ENCODE measurements at places on chromosomes 5 and 9.

DNA sequence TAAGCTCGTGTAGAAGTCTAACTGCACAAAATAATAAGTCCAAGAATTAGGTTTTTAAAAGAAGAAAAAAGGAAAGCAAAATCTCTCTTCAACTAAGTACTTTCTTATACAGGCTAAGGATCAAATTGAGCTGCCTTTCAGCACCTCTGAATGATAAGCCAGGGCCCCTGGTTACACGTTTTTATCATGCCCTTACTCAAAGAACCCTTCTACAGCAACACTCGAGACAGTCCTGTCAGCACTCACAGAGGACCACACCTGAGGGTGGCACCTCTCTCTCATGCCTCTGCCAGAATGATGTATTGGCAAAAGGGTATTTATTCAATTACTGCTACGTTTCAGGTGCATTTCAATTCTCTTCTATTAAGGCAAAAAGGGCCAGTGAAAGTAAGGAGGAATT lies 150.5 kb downstream of the BNC2 start:
- DNase-seq, result no peak

GRCh38 chr5:166991601-166992000 lies 1299.8 kb upstream of the WWC1 start:
- DNase-seq, result no peak

DNA sequence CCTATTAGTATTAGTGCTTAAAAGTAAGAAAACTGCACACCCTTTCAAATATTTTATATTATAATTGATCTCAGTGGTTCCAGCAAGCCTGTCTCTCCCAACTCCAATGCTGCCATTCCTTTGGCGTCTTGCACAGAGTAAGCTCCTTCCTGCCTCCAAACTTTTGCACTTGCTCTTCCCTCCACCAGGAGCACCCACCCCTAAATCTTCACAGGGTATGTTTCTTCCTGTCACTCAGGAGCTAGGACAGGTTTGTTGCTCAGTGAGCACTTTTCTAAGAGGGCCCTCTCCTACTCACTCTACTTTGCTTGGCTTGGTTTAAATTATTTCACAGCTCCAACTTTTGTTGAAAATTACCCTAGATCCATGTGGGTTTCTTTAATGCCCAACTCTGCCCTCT lies 189.1 kb upstream of the ADRA1B start:
- no peak for DNase-seq

DNA sequence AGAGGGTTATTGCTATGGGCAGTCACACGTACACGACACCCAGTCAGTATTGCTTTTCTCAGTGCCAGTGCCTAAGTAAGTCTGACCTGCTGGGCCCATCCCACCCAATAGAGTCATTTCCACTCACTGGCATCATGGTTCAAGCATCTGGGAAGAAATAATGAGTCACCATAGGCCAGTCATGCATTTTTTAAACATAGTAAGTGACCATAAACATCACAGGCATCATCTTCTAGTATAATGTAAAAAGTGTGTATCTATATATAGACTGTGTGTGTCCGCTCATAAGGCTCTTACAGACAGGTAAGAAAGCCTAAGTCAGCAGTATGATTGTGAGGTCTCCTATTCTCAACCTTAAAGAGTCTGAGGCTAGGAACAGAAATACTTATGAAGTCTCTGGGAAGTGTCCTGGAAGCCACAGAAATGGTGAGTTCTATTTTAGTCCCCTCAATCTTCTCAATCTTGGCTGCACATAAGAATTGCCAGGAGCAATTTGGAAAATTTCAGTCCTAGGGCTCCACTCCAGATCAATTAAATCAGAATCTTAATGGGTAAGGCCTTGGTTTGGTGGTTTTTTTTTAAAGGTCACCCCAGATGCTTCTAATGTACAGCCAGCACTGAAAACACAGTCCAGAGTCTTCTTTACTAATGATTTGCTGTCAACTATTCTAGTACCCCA lies 65.2 kb downstream of the ZNF366 start:
- DNase-seq, result no peak

GRCh38 chr5:58582019-58582802 lies 664 bp upstream of the RAB3C start:
- DNase-seq, result no peak

DNA sequence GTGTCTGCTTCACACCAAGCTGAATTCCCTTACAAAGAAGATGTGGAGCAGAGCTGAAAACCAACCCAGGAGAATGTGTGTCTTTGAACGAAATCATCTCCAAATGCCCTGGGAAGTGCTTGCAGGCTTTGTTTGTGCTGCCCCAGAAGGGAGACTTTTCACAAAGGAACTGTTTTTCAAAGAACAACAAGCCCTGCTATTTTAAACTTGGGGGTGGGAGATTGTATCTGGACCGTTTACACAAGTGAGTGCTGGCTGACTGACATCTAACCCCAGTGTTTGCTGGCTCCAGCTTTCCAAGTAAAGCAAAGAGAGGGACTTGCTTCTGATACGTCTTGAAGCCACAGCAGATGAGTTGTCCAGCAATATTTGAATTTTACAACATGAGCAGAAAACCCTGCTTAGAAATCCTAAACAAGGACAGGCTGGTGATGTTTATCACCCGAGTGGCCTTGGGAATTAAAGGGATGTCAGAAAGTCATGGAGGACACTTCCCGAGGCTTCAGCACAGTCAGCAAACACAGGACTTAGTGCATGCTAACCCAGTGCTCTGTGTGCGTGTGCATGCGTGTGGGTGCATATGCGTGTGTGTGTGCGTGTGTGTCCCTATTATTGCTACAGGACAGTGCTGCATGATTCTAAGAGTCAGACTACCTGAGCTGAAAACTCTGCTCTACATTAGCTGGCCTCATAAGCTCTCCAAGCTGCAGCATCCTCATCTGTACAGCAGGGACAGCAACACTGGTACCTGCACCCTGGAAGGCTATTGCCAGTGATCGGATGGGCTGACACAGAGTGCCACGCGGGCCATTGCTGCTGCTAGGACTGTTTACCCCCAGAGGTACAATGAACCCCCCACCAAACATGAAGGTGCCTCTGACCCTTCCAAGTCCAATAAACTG lies 1.4 kb downstream of the ADAMTS12 start:
- no peak for DNase-seq

- DNase-seq, result no peak
These were observed 37.8 kb downstream of the CDH6 start for GRCh38 chr5:31231177-31231838.

DNA sequence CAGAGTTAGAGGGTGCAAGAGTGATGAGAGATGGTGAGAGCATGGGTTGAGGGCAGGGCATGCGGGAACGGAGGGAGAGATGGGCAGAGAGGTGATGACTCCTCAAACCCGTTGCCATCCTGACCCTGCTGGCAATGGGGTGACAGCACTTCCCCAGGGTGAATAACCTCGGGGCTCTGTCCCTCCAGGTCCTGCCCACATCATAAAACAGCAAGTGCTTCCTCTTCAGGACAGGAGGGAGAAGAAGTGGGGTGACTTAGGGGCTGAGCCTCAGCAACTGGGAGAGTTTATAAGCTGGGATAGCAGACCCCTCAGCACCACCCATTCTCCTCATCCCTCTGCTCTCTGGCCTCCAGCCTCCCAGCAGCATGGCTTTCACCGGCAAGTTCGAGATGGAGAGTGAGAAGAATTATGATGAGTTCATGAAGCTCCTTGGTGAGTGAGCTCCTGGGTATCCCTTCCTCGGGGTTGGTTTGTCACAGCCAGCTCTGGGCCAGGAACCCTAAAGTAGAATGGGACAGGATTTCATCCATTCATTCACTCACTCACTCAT lies at the start of gene FABP6:
Gene FABP6, plus strand, starts transcription at position 317 of the 553 bp plus-strand sequence. Its CDS starts 52 bp downstream, at position 369.
- DNase-seq, result no peak

- peak; percentile 71 for DNase-seq
These were observed 29.3 kb upstream of the OBP2B start for GRCh38 chr9:133238272-133238850.

DNA sequence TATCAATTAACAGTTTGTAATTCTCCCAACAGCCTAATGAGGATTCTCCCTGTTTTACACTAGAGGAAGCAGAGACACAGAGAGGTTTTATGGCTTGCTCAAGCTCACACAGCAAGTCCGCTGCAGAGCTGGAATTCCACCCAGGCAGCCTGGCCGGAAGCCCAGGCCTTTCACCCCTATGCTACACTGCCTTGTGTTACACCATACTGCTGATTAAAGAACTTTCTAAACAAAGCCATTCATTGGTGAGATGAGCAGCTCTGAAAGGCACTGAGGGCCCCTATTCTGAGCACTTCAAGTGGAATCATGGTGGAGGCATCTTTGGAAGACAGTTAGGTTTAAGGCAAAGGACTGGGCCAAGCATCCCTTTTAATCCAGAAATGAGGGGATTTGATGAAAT lies 14.7 kb upstream of the LARP1 start:
- DNase-seq, result no peak

DNA sequence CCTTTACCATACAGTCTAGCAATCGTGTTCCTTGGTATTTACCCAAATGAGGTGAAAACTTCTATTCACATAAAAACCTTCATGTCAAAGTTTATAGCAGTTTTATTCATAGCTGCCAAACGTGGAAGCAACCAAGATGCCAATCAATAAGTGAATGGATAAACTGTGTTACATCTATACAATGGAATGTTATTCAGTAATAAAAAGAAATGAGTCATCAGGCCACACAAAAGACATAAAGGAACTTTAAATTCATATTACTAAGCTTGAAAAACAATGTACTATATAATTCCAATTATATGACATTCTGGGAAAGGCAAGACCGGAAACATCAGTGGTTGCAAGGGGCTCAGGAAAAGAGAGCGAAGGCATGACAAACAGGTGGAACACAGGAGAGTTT lies 679.9 kb downstream of the ISL1 start:
- DNase-seq, result no peak

DNA sequence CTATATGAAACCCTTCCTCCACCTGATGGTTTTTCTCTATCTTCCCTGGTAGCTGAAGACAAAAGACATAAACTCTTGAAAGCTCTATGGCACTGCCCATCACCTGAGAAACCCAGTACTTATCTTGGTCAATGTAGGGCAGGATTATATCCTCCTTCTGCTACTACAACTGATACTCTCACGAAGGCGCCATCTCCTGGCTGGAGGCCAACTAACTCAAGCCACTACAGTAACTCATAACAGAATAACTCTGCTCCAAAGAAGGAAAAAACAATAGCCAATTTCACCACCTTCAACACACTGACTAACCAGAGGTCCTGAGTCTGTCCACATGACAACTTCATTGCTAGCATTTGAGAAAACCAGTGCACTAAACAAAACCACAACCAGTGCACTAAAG lies 409.2 kb downstream of the CETN3 start:
- no peak for DNase-seq

DNA sequence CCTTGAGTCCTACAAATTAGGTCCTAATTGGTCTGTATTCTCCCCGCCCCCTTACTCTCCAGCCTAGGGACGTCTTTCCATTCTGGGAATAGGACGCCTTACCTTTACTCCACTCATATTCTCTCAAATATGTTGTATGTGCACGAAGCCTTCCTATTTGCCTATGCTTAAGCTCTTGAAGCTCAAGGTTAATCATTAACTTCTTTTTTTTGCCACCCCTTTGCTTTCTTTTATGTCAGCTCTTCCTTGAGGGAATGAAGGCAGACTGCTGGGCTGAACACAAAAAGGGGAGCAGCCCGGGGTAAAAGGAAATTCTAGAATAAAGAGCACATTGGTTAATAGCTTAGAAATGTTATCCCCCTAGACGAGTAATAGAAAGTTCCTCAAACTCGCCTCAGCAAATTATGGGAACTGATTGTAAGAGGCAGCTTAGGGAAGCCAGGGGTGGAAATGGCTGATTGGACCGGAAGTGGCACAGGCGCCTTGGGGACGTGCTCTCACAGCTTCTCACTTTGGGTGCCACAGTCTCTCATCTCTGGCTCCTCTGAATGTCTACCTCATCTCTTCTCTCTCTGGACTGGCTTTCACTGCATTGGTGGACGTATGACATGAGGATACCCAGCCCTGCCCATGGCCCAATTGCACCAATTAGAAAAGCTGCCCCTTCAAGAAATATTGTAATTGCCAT lies 122.3 kb upstream of the IL12B start:
- no peak for DNase-seq

DNA sequence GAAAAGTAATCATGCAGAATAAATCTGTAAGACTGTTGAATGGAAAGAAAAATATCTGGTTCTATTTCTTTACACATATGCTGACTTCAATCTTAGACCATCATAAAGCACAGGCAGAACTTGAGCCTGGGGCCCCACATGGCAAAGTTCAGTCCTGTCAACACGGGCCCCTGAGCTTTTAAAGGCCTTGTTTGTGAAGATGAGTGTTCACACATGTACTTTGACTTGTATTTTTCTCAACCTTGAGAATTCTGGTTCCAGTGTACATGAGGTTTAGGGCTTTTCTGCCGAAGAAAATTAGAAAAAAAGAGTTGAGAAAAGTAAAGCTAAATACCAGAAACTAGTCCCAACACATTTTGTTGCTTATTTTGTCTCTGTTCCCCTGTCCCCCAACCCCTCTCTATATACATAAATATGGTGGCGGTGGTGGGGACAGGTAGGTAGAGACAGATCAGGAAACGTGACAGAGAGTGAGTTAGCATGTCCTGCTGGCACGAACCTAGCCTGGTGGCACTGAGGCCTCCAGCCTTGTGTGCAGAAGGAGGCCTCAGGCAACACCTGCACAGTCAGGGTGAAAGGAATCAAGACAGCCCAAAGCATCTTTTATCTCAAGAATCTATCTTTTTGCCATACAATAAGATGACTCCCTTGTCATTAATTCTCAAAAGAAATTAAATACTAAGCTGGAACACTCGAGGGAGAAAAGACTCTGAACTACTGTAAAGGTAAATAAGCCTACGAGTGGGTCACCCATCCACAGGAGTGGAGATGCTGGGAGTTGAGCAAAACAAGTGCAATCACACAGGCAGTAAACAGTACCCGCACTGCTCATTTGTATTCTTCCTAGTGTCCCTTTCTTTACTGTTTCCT lies 22.9 kb downstream of the LIFR start:
- DNase-seq, result no peak

DNA sequence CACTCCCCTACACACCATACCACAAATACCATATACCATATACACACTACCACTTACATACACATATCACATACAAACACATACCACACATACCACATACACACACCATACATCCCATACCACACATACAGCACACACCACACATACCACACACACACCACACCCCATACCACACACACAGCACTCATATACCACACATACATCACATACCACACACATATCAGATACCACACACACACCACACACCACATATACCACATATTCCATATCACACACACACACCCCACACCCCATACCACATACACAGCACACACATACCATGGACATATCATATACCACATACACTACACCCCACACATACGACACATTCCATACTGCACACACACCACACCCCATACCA lies 276.6 kb downstream of the GADD45G start:
- DNase-seq, result no peak

- DNase-seq, result no peak
These were observed 10.5 kb downstream of the HABP4 start for GRCh38 chr9:96460470-96460869.

Measured in breast epithelium (tissue), 4 donors.